T-helper 17 cell (primary cell): ENCODE measurements at places on chromosomes 5 and 9.

DNA sequence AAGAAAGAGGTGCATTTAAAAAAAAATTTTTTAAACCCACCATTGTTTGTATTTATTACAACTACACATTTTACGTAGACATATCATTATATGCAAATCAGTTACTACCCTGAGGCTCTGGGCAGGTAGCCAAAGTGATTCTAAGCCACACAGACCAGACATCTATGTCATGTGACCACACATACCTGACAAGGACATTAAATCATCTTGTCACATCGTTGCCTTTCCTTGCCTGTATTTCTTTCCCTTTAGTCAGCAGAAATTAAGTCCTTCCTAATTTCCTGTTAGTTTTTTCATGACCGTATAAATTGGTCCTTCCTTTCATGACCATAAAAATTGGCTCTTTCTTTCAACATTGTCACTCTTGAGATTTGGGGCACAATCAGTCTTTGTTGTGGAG is 134.2 kb upstream of the MARCHF11 start:
- no peak for DNase-seq

DNA sequence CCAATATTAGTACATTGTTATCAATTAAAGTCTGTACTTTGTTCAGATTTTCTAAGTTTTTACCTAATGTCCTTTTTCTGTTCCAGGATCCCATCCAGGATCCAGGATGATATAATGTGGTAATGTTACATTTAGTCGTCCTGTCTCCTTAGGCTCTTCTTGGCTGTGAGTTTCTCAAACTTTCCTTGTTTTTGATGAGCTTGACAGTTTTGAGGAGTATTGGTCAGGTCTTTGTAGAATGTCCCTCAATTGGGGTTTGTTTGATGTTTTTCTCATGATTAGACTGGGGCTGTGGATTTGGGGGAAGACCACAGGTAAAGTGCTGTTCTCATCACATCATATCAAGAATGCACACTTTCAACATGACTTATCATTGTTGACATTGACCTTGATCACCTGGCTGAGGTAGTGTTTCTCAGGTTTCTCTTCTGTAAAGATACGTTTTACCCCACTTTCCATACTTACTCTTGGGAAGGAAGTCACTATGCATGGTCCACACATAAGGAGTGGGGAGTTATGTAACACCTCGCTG is 9.6 kb downstream of the NDFIP1 start:
- no peak for DNase-seq

GRCh38 chr5:819078-819477 is 31.7 kb downstream of the ZDHHC11 start:
- no peak for DNase-seq

DNA sequence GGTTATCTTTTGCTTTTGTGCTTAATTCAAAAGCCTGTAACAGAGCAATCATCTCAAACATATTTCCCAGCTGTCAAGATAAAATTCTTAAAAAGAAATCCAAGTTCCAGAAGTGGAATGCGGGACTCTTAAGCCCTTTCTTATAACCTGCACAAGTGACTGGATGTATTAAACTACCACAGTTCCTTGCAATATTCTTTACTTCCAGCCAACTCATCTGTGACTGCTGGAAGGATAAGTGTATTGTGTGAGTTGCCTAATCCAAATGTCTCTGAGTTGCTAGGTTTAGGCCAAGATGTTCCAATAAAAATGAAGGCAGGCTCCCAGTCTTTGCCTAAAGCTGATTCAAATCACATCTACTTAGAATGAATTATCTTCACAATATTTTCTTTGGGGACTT is 159.2 kb upstream of the SLC24A2 start:
- DNase-seq, result no peak
